Spleen (tissue), 13 donors: ENCODE measurements at places on chromosomes 5 and 9.

DNA sequence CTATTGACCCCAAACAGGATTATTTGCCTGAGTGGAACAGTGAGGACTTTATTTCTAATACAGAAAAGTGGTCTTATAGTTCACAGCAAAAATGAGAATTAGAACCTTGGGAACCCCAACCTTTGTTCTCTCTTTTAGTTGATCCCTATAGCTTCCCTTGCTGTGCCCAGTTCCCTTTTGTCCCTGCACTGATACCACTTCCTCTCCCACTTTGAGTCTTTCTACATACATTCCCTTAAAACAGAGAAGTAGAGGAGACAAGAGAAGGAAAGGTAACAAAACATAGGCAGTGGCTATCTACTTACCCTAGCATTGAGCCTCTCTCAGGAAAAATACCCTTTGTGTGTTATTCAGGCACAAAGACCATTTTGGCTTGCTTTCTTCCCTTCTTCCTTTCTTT lies 246.4 kb downstream of the FAM114A2 start:
- no peak for DNase-seq

GRCh38 chr5:43006424-43007202 lies 33.5 kb downstream of the ANXA2R start:
- peak; percentile 74 for DNase-seq

DNA sequence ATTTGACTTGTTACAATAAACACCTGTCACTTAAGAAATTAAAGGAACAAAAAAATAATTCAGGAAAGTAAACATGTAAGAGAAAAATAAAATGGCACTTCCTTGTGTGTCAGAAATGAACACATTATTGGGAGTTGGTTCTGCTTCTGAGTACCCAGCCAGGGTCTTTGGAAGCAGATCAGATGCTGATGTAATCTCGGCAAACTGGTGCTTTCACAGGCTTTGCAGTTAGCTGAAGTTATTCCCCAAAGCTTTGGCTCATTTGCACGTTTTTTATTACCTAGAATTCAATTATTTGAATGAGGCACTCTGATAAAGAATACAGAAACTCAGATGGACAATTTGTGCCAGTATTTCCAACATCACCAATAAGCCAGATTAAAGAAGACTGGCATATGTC lies 10.9 kb downstream of the CDH18 start:
- DNase-seq = no peak

DNA sequence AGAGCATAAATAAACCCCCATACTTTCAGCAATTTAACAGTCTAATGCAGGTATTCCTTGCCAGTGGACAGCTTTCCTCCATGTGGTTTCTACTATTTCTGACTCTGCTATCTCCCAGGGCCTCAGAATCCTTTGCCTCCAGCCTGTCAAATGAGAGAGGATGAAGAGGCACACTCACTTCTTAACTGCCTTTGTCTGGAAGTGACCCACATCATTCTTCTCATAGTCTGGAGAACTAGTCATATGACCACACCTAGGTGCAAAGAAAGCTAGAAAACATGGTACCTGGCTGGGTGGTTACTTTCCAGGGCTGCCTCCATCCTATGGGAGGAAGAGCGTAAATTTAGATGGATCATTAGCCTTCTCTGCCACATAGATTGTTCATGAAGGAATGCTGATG lies 22.5 kb downstream of the PALM2AKAP2 start:
- no peak for DNase-seq

GRCh38 chr5:19770396-19770795 lies 217.6 kb downstream of the CDH18 start:
- DNase-seq = no peak

DNA sequence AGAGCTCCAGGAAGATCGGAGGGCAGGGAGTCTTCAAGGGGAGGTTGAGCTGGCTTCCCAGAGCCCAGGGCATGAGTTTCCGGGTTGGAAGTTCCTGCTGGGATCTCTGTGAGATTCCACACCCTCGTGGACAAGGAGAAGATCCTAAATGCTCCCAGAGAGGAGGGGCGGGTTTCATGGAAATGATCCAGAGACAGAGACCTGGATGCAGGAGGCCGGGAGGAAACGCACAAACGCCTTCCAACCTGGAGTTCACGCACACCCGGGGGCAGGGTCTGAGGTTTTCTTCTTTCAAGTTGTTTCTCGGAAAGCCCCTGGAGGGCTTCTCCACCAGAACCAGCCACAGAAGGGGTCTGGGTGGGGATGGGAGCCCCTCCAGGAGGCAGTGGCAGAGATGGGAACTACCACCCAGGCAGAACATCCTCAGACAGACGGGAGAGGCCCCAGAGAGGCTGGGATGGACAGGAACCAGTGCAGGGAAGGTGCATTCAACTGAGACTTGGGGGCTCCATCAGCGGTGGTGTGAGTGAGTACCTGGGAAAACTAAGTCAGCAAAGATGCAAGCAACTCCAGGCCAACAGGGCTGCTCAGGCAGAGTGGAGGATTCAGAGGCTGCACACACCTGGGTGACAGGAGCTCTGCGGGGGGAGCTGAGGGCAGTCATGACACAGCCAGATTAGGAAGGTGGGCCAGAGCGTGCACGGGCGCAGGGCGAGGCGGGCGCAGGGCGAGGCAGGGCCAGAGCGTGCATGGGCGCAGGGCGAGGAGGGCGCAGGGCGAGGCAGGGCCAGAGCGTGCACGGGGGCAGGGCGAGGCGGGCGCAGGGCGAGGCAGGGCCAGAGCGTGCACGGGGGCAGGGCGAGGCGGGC lies 52.1 kb upstream of the EXOC3 start:
- no peak for DNase-seq
